ENCODE measurements at places on chromosomes 13 and 19.

- peak; percentile 73 for DNase-seq
Observed at GRCh38 chr13:80342471-80343371, 1.8 kb upstream of the SPRY2 start.

GRCh38 chr13:93767917-93768409 lies 541.4 kb downstream of the GPC6 start:
- DNase-seq: no peak

DNA sequence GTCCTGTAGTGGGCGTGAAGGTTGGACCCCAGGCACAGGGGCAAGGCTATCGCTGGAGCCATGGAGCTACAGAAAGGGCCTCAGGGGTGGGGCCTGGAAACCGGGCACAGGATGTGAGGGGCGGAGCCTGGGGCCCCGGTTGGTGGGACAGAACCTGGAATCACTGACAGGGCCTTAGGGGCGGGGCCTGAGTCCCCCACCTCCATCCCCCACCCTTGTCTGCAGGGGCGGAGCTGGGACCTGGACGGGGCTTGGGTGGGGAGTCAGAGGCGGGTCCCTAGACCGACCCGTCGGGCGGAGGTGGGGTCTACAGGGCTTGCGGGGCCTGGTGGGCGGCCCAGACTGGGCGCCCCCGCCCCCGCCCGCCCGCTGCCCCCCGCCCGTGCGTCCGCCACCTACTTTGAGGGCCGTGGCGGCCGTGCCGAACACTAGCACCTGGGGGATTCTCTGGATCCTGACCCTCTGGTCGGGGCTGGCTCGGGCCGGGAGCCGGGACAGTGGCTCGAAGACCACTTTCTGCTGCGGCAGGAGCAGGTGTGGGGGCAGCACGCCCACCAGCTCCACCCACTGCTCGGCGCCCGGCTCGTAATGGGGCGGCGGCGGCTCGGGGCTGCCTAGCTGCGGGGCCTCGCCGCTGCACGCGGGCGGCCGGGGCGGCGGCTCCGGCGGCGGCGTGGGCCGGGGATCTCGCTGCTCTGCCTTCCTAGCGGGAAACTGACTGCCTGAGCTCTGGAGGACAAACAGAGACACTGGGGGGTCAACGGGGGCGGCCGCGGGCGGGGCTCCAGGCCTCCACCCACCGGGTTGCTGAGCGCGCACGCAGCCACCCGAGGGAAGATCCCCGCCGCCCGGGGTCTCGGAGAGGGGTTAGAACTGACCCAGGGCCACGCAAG lies 26.3 kb downstream of the DCAF15 start:
- DNase-seq: no peak

DNA sequence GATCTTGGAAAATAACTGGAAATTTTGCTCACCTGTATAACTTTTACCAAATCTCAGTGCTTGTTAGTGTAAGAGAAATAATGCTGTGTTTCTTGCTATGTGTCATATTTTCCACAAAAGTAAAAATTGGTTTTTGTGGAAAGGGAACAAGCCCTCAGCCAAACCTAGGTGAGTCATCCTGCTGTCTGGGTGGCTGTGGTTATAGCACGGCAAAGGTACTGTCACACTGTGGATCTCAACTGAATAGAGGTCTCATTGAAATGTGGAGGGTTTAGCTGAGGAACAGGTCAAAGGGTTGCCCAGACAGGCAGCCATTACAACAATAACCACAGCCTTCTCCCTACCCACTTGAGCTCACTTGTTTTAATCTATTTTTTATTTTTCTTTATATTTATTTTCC lies 338.8 kb upstream of the DACH1 start:
- no peak for DNase-seq

- DNase-seq: no peak
Observed at GRCh38 chr13:49436890-49437289, 7.0 kb downstream of the CAB39L start.

- no peak for DNase-seq
Observed at GRCh38 chr13:20769834-20770233, 3.9 kb downstream of the EEF1AKMT1 start.

DNA sequence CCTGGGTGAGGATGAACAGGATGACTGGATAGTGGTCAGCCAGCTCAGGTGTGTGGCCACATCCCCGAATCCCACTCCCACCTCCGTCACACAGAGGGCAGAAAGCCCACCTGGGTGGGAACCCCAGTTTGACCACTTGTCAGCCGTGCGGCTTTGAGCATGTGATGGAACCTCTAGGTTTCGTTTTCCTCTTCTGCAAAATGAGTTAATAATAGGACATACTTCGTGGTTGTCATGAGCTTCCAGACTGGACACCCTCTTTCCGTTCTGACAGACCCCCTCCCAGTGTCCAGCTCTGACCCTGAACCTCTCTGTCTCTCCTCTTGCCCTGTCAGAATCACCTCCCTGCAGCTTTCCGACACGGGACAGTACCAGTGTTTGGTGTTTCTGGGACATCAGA lies 1.8 kb downstream of the AXL start:
- no peak for DNase-seq

GRCh38 chr19:42198676-42199439 lies 18.6 kb downstream of the DEDD2 start:
- DNase-seq: peak; percentile 41

DNA sequence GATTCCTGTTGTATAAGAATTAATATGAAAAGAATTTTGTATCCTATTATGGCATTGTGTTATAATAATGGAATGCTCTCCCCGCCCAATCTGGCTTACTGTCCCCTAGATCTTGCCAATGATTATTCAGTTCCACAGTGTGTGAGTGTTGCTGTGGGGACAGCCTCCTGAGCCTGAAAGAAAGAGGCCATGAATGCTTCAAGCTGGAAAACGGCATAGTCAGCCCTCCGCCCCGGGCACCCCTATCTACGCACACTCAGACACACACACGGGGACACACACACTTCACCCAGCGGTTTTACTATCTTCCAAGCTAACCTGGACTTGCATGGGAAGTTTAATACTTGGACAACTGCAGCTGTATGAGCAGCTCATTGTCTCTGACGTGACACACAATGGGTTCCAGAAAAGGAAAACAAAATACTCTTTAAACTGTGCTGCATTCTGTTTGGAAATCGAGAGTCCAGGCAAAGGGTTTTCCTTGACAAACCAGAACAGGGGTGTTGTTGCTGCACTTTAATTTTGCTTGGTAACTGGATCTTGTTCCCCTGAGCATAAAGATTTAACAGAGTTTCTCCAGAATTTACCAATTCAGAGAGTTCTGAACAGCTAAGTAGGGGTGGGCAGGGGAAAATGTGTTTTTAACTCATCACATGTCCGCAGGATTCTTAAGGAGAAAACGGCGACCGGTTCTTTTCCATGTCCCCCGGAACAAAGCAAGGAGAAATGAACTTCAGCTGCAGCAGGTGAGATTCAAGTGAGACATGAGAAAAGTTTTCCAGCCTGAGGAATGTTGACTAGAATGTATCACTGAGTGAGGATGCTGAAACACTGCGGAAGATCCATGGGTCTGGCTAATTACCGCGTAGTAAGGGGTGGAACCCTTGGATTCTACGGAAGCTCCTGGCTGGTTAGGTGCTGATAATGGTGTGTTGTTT lies 472.9 kb downstream of the FOXO1 start:
- DNase-seq: no peak

DNA sequence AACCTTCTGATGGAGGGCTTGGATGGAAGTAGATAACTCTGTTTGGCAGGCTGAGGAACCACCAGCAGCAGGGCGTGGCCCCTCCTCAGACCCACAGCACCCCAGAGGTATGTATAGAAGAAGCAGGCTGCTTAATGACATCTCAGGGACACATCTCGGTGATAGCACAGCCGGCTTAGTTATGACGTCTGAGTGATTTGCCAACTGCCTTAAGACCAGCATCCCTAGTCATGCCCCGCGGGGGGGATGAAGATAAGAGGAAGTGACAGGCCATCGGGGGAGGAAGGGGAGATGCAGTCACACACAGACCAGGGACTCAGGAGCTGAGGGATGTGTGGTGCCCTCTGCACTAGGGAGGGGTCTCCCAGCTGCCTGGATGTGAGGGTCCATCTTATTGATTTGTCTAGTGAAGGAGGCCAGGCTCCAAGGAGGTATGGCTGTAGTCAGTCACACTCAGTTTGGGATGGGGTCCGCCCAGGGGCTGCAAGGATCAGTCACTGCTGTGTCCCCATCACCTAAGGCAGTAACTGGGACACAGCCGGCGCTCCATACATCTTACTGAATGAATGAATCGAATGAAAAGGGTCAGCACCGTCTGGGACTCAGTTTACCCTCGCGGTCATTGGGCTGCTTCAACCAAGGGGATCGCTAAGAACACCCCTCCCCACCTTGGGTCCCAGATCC lies 19.2 kb upstream of the ERCC1 start:
- no peak for DNase-seq

DNA sequence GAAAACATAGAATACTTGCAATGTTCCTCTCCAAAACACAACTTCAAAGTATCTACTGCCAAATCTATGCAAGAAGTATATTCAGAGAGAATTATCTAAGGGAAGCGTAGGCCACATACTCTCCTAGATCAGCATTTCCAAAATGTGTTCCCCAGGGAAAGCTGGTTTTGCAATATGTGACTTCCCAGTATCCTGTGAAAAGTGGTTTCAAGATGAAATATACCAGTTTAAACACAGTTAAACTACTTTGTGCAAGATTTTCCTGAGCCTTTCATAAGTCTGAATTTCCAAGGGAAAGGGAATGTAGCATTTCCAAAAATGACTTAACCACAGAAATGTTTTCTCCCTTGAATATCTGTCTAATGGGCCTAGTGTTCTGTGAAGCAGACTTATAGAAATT lies 7.6 kb downstream of the STARD13 start:
- no peak for DNase-seq

DNA sequence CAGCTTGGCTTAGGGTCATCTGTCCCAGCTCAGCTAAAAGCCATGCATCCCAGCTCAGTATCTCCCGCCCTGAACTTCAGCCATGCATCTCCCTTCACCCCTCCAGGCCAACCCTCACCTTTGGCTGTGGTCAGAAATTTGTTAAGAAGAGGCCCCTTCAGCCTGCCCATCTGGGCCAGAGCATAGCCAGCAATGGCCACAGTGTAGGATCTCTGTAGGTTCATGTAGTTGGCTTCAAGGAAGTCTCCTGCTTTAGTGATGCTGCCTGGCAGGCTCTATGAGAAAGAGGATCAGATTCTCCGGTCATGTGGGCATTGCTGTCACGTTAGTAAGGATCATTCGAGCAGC lies 16.6 kb upstream of the TNFSF14 start:
- DNase-seq: no peak

- DNase-seq: no peak
Observed at GRCh38 chr13:111280681-111281585, 39.5 kb upstream of the TEX29 start.

- DNase-seq: peak; percentile 31
Observed at GRCh38 chr19:51094696-51095279, 12.1 kb upstream of the KLK14 start.

DNA sequence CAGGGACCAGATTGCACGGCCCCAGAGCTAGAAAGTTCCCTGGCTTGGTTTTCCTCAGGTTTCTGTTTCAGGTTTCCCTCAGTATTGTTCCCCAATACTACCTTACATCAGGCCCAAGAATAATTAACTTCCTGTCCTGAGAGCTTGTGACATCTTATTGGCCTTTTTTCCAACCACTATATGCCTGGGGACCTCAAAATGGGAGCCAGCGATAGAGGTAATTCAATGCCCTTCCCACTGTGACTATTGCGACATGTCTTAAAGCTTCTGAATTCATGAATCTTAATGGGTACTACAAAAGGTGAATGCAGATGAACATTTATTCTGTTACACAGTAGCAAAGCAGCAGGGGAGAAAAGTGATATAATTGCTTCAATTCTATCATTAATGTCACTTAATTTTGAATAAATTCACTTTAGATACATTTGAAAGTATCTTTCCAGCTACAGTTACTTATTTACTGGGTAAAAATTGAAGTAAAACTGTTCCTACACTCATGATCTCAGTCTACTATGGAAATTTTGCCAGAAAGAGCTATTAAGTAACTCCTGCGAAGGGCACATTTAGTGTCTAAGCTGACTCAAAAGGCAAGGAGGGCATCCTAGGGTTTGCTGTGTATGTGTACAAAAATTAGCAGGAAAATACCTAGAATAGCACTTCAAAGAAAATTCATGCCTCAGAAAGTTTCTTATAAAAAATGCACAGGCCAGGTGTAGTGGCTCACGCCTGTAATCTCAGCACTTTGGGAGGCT lies 4.1 kb downstream of the CRYL1 start:
- no peak for DNase-seq

DNA sequence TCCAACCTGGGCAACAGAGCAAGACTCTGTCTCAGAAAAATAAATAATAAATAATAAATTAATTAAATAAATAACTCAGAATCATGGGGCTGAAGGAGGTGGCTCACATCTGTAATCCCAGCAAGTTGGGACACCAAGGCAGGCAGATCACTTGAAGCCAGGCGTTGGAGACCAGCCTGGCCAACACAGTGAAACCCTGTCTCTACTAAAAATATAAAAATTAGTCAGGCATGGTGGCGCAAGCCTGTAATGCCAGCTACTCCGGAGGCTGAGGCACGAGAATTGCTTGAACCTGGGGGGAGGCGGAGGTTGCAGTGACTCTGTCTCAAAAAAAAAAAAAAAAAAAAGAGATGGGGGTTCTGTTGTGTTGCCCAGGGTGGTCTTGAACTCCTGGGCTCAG lies 7.2 kb downstream of the TMEM38A start:
- DNase-seq: no peak
